Mononuclear cell (primary cell): ENCODE measurements at places on chromosomes 12 and 14. TPM values are rescaled to one million over a fixed set of nuclear protein-coding genes. Genes with fewer than 3 reads are reported as not detected.

The GDF11 gene
- total RNA-seq = 1.8 TPM

The KIF26A gene
- total RNA-seq = not detected

The RTL1 gene
- not detected for total RNA-seq

The ATG101 gene
- total RNA-seq = 11.9 TPM

The AP1G2 gene
- 53.1 TPM for total RNA-seq

The AQP6 gene
- not detected for total RNA-seq

The ABHD12B gene
- total RNA-seq = not detected

The RHOJ gene
- 0.10 TPM for total RNA-seq

The RASSF9 gene
- total RNA-seq = not detected

The CARMIL3 gene
- 0.52 TPM for total RNA-seq

The LYZ gene
- 5,492 TPM for total RNA-seq

The ZNF891 gene
- total RNA-seq = 2.5 TPM

The REM2 gene
- total RNA-seq = 2.1 TPM

The PWP1 gene
- 70.8 TPM for total RNA-seq

The BTBD6 gene
- total RNA-seq = 25.4 TPM

The SRSF5 gene
- total RNA-seq = 920 TPM

The ENDOU gene
- total RNA-seq = not detected

The OTX2 gene
- not detected for total RNA-seq

The KRT73 gene
- 21.4 TPM for total RNA-seq

The TM7SF3 gene
- 19.1 TPM for total RNA-seq

The IL26 gene
- 0.21 TPM for total RNA-seq

The ACVRL1 gene
- 0.31 TPM for total RNA-seq

The OR10AD1 gene
- total RNA-seq = not detected

The LRTM2 gene
- total RNA-seq = 0.10 TPM

The OR6C2 gene
- not detected for total RNA-seq

The LBHD2 gene
- not detected for total RNA-seq

The SIX6 gene
- total RNA-seq = not detected

The KCNA5 gene
- 0.10 TPM for total RNA-seq

The INHBC gene
- 0.10 TPM for total RNA-seq

The CCND2 gene
- 60.7 TPM for total RNA-seq

The KRT71 gene
- total RNA-seq = not detected

The LIN7A gene
- 6.1 TPM for total RNA-seq

The LAG3 gene
- total RNA-seq = 0.31 TPM

The RAB15 gene
- total RNA-seq = 2.9 TPM

The GOLGA5 gene
- 11.1 TPM for total RNA-seq

The MFAP5 gene
- not detected for total RNA-seq

The IGF1 gene
- total RNA-seq = not detected

The HCAR3 gene
- 25.9 TPM for total RNA-seq

The METTL17 gene
- 50.6 TPM for total RNA-seq

The RNASE3 gene
- 2.2 TPM for total RNA-seq

The RAB3IP gene
- total RNA-seq = 19.0 TPM

The BHLHE41 gene
- total RNA-seq = 0.10 TPM

The KRT72 gene
- total RNA-seq = 10.2 TPM

The DBX2 gene
- not detected for total RNA-seq

The MGAT2 gene
- total RNA-seq = 37.0 TPM

The PMCH gene
- not detected for total RNA-seq

The ADCY6 gene
- total RNA-seq = 0.52 TPM
